Renal cortical epithelial cell (primary cell): ENCODE measurements at places on chromosomes 5 and 9.

DNA sequence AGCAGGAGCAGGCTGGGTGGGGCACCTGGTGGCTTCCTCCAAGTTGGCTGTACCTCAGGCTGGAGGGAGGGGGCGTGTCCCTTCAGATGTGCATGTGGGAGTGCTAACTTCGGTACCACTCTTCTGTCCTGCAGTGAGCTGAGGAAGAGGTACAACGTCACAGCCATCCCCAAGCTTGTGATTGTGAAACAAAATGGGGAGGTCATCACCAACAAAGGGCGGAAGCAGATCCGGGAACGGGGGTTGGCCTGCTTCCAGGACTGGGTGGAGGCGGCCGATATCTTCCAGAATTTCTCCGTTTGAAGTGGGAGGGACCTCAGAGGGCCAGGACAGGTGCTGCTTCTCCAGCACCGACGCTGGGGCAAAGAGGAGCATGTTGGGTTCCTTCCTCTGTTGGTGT lies 9.3 kb downstream of the NXNL2 start:
- DNase-seq = no peak

DNA sequence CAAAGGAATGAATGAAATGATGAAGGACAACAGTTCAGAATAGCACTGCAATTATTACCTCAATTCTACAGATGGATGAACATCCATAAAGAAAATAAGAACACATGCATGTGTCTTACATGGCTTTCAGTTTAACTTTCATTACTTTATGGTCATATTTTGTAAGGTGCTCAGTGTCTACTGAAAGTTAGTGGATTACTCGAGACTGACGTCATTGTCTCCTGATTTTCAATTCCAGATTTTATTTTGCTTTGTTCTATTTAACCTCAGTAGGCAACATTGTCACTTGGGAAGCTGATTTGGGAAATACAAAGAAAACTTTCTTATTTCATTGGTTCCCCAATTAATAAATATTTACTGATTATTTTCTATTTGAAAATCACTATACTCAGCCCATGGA lies 363.7 kb downstream of the CHSY3 start:
- DNase-seq = no peak

GRCh38 chr9:104765138-104765537 lies 1.2 kb downstream of the NIPSNAP3B start:
- no peak for DNase-seq

- DNase-seq = no peak
Measured at GRCh38 chr5:73231246-73231778, 58.3 kb downstream of the TMEM174 start.

DNA sequence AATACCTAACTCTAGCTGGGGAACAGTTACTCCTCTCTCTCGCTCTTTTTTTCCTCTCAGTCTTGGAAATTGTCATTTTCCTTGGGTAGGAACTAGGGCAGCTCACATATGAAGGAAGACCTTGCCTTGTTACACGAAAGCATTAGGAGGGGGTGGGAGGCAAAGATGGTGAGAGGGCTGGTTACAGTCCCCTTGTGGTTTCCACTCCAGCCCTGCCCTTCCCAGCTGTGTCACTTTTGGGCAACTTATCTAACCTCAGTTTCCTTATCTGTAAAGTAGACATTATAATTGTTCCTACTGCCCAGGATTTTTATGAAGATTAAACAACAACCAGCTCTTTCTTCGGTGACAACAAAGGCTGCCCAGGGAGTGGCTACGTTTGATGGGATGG lies 196.2 kb upstream of the CLINT1 start:
- DNase-seq = no peak

DNA sequence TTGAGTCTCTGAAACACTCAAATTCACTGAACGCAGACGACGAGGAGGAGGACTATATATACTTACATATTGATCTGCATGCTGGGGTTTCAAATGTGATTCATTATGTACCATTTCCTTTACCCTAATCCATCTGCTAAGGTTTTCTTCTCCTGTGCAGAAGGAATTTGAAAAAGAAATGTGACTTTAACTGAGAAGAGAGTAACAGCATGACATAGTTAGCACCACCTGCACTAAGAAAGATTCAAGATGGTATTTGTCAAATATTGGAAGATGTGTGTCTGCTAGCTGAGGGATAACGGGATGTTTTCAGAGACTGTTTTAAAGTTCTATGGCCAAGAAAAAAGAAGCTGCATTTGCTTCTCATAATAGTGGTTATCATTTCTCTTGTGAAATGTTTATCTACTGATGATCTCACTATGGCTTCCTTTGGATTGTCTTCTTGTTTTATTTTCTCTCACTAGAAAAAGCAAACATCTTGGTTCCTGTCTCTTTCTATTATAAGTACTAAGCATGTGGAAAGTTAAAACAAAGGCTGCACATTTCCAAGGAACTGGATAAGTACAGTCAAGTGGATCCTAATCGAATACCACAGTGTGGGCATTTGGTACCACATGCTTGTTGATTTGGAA lies 89.8 kb upstream of the TLE4 start:
- DNase-seq = no peak

- no peak for DNase-seq
Measured at GRCh38 chr5:13780081-13780480, 164.4 kb downstream of the DNAH5 start.

DNA sequence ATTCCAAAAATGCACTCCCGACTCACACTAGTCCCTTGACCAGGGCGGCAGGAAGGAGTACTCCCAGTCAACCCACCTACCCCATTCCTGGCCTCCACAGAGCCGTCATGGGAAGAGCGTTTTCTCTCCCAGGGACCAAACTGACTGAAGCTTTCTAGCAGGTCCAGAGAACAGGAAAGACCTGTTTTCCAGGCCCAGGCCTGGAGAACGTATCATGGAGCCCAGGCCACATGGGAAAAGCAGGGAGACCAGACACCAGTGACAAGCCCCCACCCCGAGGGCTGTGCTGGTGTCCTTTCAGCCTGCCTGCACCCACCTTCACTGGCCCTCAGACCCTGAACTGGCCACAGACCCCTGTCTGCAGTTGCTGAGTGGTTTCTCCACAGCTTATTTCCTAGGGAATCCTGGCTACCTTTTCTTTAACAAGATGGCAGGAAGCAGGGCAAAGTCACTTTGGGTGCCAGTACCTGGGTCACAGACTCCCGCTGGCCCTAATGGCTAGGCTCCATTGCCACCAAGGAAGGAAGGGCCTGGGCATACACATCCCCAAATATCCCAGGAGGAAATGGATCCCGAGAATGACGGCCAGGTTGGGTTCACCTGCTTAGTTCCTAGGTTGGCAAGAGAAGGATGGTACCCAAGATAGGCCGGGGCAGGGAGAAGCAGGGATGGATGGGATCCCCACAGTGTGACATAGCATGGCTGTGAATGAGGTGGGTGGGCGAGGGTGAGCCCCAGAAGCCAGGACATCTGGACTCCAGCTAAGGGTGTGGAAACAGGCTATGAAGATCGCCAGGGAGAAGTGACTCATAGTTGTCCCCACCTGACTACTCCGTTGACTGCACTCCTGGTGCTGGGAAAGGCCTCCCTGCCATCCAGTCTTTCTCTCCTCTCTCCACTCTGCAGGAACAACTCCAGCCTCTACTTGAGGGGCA lies 12.2 kb downstream of the CCNI2 start:
- DNase-seq = no peak

DNA sequence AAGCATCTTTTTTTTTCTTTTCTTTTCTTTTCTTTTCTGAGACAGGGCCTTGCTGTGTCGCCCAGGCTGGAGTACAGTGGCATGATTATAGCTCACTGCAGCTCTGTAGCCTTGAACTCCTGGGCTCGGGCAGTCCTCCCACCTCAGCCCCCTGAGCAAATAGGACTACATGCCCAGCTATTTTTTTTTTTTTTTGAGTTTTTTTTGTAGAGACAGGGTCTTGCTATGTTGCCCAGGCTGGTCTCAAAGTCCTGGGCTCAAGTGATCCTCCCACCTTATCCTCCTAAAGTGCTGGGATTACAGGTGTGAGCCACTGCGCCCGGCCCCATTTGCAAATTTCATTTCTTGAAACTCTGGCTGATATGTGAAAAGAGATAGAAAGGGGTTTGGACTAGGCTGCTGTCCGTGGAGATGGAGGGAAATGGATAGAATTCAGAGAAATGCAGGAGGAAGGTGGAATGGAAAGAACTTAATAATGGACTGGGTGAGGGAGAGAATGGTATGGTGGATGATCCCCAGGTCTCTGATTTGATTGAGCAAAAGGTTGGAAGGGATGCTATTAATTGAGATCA lies 32.9 kb downstream of the TNFAIP8 start:
- no peak for DNase-seq

DNA sequence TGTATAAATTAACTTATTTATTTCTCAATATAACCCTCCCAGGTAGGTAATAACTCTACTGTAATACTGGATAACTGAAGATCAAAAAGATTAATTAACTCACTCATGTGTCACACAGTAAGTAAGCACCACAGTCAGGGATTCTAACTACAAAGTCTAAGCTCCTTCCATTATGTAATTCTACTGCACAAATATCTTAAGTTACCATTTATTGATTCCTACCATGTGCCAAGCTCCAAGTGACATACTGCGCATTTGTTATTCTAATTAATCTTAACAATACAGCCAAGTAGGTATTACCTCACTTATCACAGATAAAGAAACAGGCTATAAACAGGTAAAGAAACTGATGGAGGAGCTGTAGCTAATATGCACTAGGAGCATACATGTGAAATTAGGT lies 58.3 kb downstream of the RANBP6 start:
- DNase-seq = no peak

GRCh38 chr5:172395483-172395882 lies 58.8 kb downstream of the SH3PXD2B start:
- no peak for DNase-seq

DNA sequence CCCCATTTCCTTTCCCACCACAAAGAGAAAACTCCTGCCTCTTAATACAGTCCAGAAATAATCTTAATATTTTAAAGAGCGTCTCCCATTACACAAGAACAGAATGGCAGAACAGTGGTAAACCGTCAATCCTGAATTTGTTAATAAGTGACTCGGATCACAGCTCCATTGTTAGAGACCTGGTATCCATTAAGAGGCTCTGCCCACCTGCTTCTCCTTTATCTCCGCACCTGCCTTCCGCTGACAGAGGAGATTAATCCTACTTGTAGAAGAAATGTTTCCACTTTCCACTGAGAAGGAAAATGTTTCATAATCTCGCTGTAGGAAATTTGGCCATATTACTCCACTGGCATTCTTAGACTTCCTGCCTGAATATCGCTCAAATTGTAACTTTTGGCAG lies 1493.2 kb downstream of the MAT2B start:
- DNase-seq = no peak

DNA sequence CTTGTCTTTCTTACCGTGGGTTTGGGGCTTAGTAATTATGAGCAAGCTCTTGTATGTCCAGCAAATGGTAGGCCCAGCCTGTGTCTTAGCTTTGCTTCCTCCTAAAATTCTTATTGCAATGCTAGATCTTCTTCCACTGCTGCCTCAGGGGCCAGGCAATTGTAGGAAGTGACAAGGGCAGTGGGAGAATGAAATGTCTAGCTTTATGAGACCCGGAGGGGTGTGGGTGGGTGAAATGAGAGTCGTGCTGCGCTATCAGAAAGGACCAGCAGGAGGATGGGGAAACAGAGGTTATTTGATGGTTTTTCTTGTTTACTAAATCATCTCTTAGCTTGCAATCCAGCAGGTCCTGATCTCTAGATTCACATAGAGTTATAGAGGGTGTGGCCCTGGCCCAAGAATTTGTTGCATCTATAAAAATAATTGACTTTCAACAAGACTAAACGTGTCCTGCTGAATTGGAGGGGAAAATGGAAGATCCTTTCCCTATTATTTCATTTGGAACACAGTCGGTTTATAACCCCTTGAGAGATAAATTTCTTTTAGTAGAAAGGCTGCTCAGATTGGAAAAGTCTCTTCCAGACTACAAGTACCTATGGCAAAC lies 43.7 kb downstream of the ZNF366 start:
- no peak for DNase-seq

- no peak for DNase-seq
Measured at GRCh38 chr5:52598968-52599367, 188.7 kb upstream of the ITGA1 start.

GRCh38 chr5:78887384-78888118 lies 97.6 kb downstream of the ARSB start:
- DNase-seq = no peak

DNA sequence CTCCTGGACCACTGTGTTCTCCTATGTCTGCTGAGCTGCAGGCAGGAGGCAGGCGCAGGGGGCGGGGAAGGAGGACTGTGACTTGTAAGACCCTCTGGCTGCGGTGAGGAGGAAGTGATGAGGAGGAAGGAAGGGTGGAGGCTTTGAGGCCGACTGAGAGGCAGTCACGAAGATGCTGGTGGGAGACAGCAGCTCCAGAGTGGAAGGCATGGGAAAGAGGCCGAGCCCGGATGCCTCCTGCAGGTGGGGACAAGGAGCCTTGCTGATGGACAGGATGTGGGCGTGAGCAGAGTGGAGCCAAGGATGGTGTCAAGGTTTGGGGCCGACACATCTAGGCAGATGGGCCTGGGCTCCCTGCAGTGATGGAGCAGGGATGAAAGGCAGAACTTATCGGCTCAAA lies 74.3 kb upstream of the ICE1 start:
- no peak for DNase-seq

DNA sequence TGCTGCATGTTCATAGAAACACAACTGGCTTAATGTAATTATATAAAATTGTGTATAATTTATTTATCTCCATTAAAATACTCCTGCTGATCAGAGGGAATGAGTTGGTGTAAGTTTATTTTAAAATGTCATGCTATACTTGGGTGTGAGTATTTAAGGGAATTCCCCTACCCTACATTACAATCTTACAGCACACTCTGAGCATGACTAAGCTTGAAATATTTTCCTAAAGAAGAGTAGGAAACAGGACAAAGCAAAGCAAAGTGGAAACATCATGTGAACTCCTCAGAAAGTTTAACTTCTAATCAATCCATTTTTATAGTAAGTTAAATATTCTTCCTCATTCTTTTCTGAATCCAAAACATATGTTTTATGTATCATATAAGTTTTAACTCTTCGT lies 1271.3 kb downstream of the EFNA5 start:
- DNase-seq = peak; percentile 72
